ENCODE measurements at places on chromosomes 4 and X. TPM values are rescaled to one million over a fixed set of nuclear protein-coding genes. Genes with fewer than 3 reads are reported as not detected.

Gene PHKA1
- total RNA-seq: 8.7 TPM

Gene OPHN1
- 7.5 TPM for total RNA-seq

Gene BANK1
- 1.1 TPM for total RNA-seq

Gene CACNA1F
- 3.0 TPM for total RNA-seq

Gene AKAP4
- total RNA-seq: not detected

Gene GAGE12H
- not detected for total RNA-seq

Gene PNMA5
- total RNA-seq: not detected

- DNase-seq: no peak
Measured at GRCh38 chr4:176902710-176903323, 110.1 kb upstream of the VEGFC start.

GRCh38 chr4:186392017-186392416, 126.0 kb downstream of the F11 start:
- no peak for DNase-seq

DNA sequence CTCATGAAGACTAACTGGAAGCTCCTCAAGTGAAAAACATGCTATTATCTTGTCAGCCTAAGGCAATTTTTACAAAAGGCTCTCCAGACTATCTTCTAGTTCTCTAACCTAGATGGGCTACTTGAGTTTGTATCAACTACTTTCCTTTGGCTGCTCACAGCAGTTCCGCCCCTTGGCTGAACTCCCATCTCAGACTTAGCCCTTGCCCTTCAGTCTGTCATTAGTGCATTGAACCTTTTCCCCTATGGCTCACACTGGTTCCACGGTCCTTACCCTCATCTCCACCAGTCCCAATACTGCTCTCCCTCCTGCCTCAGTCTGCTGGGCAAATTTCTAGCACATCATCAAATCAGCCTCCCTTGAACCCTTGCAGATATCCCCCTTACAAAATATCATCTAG, 362.3 kb downstream of the PPP1R2C start:
- no peak for DNase-seq

DNA sequence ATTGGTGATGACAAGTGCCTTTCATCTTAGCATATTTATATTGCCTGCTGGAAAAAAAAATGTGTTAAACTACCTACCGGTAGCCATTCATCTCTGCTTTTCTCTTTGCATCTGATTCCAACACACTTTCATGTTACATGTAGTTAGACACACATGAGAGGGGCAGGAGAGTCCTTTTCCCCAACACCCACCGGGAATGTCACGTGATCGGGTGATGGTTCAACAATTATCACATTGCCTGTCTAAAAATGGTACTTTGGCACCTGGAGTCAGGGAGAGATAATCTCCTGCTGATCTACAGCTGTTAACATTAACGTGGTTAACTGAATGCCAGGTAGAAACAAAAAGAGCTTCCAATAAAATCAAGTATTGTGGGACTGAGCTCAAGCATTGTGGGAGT, 19.6 kb upstream of the PBDC1 start:
- DNase-seq: no peak

DNA sequence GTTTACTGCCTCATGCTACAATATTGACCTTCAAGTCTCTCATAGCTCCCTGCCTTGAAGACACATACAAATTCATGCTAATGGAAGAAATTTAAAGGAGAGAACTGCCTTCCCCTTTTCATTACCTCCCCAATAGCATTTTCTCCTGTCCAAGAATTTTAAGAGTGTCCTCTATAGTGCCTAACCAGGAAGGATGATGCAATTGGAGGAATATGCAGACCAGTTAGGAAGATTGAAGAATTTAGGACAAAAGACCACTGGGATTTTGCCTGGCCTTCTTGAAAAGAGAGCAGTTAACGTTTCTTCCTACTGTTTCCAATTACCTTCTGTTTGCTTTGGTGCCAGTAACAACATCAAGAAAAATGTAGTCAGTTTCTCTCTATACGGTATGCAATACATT, 443.9 kb downstream of the INPP4B start:
- no peak for DNase-seq

DNA sequence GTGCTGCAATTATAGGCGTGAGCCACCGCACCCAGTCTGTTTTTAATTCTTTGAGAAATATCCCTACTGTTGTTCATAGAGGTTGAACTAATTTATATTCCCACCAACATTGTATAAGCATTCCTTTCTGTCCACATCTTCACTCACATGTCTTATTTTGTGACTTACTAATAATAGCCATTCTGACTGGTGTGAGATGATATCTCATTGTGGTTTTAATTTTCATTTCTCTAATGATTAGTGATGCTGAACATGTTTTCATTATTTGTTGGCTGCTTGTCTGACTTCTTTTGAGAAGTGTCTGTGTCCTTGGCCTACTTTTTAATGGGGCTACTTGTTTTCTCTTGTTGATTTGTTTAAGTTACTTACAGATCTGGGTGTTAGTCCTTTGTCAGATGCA, 310.9 kb upstream of the MAOA start:
- no peak for DNase-seq

- no peak for DNase-seq
Measured at GRCh38 chr4:92399032-92399431, 95.3 kb downstream of the GRID2 start.

- no peak for DNase-seq
Measured at GRCh38 chrX:13005661-13006473, 31.0 kb downstream of the TMSB4X start.

DNA sequence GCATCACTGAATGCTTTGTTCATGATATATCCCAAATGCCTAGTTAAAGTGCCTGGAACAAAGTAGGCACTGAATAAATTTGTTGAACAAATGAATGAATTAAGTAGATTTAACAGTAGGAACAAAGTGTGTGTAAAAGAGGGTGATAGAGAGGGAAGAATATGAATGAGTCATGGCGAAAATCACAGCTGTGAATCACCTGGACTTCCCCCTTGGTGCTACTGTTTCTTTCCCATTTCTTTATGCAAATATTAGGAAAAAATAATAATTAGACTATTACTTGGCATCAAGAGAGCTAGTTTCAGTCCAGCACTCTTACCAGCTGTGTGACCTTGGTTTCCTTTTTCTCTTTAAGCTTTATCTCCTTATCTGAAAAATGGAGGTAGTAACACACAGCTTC, 9.2 kb downstream of the SPIN3 start:
- DNase-seq: no peak

- DNase-seq: no peak
Measured at GRCh38 chrX:154505734-154506133, 10.3 kb downstream of the FAM3A start.

GRCh38 chr4:152939621-152940020, 3.5 kb downstream of the FHDC1 start:
- no peak for DNase-seq

DNA sequence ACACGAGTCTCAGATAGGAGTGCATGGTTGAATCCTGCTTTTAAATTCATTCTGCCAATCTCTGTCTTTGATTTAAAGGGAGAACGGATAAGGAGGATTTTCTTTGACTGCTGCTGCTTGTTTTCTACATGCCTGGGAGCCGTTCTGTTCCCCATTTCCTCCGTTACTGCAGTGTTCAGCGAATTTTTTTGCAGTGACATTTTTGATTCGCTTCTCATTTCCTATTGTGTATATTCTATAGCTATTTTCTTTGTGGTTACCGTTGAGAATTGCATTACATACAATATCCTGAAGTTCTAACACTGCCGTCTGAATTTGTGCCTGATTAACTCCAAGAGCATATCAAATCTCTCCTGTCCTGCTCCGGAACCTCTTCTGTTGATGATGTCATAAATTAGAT, 14.8 kb upstream of the MAEA start:
- DNase-seq: no peak

- no peak for DNase-seq
Measured at GRCh38 chr4:18813771-18814170, 792.2 kb upstream of the LCORL start.
